ENCODE measurements at places on chromosomes 2 and 18. TPM values are rescaled to one million over a fixed set of nuclear protein-coding genes. Genes with fewer than 3 reads are reported as not detected.

DNA sequence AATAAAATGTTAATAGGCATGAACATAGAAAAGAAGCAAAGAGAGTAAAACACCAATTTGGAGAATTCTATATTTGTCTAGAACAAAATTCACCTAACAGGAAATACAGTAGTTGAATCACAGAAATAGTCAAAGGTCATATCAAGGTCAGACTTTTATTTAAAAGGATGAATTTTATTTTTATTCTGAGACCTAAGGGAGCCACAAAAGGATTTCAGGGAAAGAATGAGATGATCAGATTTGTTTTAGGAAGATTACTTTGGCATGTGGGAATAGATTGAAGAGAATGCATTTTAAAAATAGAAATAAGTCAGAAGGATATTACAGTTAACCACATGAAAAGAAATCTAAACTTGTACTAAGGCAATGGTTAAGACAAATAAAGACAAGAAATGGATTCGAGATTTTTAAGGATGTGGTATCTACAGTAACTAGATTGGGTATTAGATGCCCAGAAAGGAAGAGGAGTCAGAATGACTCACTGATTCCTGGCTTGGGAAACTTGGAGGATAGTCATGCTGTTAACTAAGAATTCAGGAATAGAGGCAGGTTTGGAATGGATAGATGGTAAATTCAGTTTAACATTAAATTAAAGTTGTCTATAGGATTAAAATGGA is 56.0 kb downstream of the METTL4 start:
- DNase-seq: no peak

DNA sequence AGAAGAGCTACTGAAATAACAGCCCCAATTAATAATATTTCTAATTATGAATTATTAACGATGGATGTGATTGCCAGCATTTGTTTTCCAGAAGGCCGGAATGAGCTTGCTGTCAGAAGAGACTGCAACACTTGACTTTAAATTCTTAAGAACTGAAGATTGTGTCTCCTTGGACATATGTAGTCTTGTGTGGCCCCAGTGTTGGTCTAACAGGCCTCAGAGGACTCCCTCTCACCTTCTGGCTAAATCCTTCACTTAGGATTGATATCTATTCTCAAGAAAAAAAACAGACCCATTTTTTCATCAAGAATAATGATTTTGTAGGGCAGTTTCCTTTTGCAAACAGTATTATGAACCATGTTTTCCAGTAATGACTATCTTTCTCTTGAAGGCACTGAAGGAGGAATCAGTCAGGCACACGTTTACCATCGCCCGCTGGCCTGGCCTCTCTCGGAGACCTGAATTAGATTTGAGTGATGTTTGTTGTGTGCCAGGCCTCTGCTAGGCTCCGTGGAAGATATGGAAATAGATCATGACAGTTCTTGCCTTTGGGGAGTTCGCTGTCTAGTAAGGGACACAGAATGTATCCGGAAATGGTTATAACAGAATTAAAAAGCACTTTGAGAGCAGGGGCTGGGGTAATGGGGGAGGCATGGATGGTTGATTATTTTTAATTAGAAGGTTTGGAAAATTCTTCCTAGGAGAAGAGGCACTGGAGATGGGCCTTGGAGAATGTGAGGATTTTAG is 258.0 kb downstream of the MYCN start:
- DNase-seq: no peak

GRCh38 chr2:127065299-127065939 is 41.5 kb downstream of the BIN1 start:
- DNase-seq: no peak

DNA sequence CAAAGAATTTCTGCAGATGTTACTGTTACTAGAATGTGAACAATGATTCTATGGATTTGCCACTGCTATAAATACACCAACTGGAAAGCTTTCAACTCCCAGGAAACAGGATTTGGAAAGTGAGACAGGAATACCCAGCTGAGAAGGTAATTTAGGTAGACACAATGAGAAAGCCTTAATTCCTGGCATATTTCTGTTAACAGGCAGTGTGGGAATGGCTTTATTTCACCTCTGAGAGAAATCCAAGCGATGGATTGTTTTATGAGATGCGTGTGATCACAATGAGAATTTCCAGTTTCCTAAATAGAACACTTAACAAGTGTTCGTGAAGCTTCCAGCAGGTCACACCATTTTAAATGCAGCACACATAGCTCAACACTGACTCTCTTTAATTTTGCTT is 133.0 kb downstream of the SLC8A1 start:
- DNase-seq: no peak

DNA sequence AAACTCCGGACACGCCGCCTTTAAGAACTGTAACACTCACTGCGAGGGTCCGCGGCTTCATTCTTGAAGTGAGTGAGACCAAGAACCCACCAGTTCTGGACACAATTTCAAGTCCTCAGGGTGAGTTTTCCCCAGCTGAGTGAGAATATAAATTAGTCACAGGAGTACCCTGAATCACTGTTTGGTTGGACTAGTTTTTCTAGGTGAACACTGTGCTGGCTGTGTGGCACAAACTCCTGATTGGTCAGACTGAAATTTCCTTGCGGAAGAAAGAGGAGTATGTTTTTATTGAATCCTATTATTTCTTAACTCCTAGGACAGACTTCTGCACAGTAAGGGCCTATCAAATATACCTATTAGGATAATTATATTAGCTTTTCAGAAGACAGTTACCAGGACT is 288.1 kb upstream of the UBE2E3 start:
- DNase-seq: no peak

- DNase-seq: no peak
Measured at GRCh38 chr18:36660311-36660710, 168.5 kb downstream of the TPGS2 start.

DNA sequence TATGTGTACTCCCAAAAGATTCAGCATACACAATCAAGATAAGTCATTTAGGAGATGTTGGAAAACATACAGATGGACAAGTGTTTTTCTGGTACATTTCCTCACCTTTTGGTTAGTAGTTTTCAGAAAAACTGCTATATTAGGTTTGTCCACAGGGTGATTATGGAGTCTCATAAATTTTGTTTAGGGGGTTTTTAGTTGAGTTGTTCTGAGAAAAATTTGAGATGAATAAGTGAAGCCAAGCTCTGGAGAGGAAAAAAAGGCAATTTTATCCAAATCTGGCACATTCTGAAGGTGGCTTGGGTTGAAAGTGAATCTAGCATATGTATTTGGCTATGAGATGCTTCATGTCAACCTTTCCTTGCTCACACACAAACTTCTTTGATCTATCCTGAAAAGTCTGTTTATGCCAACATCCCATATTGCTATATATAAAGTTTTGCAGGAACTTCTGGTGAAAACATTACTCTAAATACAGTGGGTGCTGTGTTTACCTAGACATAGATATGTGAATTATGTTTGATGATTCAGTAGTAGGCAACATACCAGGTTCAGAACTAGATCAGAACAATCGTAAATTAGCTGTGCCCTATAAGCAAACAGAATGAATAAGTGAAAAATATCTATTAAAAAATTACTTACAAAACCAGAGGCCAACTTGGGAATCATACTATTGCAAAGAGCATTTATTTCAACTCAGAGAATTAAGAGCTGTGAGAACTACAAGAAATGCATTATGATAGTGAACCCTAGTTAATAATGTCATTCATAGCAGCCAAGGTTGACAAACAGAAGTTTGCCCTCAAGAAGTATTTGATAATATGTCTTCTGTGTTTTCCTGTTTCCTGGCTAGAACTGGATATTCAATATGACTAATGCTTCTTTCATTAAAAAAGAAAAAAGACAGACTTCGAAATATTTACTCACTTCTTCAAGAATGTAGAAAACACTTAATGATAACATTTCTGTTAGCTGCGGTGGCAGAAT is 552.0 kb downstream of the IRS1 start:
- DNase-seq: no peak

- DNase-seq: no peak
Measured at GRCh38 chr18:63322206-63322605, 2.6 kb upstream of the BCL2 start.

GRCh38 chr2:136010126-136010525 is 24.7 kb upstream of the DARS1 start:
- DNase-seq: no peak

NTSR2 gene
- total RNA-seq: not detected

CD8B2 gene
- not detected for total RNA-seq

ITGB6 gene
- total RNA-seq: 41.1 TPM
